HS-27A (cell line): ENCODE measurements at places on chromosomes 4 and X.

DNA sequence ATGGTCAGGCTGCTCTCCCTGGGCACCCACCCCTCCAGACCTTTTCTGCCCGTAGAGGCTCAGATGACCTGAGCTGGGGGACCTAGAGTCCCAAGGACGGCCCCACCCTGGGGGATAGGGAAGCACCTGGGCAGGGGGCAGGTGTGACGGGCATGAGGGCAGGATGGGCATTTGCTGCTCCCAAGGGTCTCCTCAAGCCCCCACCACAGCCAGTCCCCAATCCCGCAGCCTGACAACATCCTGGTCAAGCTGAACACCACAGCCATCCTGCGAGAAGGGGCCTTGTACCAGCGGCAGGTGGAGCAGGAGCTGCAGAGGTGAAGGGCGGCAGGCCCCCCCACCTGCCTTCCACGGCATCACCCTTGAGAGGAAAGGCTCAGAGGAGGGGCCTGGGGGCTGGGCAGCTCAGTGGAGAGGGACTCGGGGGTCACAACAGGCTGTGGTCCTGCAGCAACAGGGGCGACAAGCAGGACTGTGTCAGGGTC is 17.8 kb upstream of the RNF4 start:
- no peak for DNase-seq

- DNase-seq = no peak
These were observed 75.3 kb upstream of the MXD4 start for GRCh38 chr4:2337131-2337723.

- DNase-seq = no peak
These were observed 56.1 kb downstream of the KDR start for GRCh38 chr4:55069248-55069647.

DNA sequence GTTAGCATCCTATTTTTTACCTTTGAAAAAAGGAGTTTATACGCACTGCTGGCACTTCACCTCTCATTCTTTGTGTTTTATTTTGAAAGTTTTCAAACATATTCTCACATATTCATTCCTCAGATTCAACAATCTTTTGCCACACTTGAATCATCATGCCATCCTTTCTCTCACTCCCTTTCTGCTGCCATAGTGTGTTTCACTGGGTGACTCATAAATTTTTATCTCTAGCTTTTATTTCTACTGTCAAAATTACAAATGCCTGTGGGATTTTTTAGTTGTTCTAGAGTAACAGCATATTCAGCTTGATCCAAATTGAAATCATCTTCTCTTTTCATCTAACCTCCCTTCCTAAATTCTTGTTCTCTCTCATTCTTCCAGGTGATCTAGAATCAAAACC is 28.0 kb downstream of the MFSD8 start:
- no peak for DNase-seq
